Activated naive CD4-positive, alpha-beta T cell treated with anti-CD3 and anti-CD28 coated beads for 36 hours (primary cell): ENCODE measurements at places on chromosomes 2 and 18.
A peak's percentile ranks its signal among the peaks of the same experiment; 100 is the strongest.

- no peak for DNase-seq
Observed at GRCh38 chr18:78558948-78559347, 420.7 kb upstream of the SALL3 start.

DNA sequence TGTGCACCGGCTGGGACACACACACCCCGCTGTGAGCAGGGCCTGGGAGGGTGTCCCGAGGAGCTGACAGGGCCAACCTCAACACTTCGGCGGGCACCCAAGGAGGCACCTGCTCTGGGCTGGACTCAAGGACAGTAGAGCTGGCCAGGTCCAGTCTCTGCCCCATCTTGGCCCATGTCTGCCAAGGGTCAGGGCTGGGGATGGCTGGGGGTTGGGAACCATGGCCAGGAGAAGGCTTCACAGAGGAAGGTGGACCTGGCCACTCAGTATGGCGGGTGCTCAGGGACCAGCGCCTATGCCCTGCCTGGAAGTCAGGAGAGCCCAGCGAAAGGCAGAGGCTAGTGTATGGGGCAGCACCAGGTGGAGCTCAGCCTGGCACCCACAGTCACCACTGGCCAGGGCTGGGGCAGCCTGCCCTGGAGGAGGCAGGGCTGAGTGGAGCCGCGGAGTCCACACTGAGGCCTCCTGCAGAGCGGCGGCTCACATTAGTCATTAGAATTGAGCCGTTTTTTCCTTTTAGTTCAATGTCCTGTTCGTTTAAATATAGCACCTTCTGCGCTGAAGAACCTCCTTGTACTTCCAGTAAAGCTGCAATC, 4.2 kb downstream of the ERFE start:
- DNase-seq: no peak

- no peak for DNase-seq
Observed at GRCh38 chr2:200353874-200354273, 47.4 kb downstream of the SPATS2L start.

DNA sequence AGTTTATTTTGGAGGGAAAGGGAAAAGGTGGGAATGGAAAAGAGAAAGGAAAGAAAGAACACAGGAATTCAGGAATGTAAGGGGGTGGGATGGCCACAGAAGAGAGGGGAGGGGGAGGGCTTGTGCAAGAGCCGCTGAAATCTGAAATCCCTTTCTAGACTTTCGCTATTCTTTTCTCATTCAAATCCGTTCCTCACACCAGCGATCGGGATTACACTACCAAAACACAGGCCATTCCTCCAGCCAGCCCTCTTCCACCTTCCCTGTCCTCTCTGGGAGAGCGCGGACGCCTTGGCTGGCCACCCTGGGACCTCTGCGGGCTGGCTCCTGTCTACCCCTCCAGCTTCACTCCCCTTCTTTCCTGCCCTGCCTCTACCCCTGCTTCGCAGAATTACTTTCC, 102.3 kb downstream of the CDCA7 start:
- DNase-seq: no peak

GRCh38 chr18:13447621-13448334, 229.2 kb downstream of the LDLRAD4 start:
- no peak for DNase-seq

- DNase-seq: no peak
Observed at GRCh38 chr18:29188760-29189159, 1011.8 kb upstream of the CDH2 start.

GRCh38 chr2:29522951-29523669, 398.3 kb downstream of the ALK start:
- no peak for DNase-seq

GRCh38 chr2:28268386-28268785, 124.3 kb upstream of the FOSL2 start:
- no peak for DNase-seq

- peak; percentile 86 for DNase-seq
Observed at GRCh38 chr18:54284981-54285785, 15.9 kb downstream of the POLI start.

DNA sequence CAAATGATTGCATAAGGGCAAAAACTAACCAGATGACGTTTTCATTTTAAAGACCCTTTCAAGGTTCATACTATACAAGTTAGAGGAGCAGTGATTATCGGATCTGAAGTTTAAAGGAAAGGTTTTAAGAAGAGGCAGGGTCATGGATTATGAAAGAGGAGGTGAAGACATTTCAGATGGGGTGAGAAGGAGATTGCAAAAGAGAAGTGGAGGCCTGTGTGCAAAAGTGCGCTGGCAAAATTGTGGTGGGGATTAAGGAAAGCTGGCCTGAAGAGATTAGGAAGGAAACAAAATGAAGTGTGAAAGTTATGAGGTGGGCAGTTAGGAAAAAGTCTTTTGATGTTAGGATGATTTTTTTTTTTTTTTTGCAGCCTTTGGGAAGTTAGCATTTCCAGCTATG, 935.7 kb upstream of the FAM98A start:
- no peak for DNase-seq

DNA sequence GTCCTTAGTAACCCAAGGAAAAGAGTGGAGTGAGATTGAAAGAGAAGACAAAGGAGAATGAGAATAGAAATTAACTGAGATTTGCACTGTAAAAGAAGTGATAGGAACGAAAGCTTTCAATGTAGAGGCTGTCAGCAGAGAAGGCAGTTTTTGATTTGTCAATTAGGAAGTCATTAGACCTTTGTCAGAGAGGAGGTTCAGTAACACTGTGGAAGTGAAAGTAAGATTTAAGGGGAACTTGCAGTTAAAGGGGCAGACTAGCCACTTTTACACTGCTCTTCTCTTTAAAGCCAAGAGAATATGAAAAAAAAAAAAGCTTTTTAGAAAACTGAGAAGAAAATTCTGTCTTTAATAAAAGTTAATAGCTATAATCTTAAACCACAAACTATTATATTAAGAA, 11.5 kb upstream of the KYNU start:
- DNase-seq: no peak

DNA sequence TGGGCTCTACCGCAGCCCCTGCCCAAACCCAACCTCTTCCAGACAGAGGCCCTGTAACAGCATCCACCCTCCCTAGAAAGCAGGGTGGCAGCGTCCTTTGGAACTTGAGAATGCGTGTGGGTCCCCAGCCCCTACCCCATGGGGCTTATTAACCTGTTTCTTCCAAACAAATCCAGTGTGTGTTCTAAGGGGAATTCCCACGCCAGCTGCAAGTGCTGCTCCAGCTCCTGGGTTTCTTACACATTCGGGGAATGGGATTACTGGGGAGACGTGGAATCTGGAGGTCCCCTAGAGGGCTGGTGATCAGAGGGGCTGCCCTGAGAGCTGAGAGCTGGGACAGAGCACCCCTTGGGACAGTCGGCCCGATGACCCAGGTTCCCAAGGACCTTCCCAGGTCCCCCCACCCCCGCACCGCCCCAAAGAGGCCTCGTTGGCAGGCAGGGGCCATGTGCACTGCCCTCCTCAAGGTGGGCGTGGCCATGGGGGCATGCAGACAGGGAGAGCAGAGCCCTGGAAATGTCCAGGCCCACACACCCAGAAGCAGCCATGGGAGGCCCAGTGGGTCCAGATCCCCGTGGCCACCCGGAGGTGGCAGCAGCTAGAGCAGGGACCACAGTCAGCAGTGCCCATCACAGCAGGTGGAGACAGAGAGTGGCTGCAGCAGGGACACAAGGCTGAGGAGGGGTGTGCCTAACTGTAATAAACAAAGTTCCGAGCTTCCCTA, 18.8 kb upstream of the TEX44 start:
- DNase-seq: no peak

- no peak for DNase-seq
Observed at GRCh38 chr2:26081556-26081955, 47.7 kb downstream of the RAB10 start.

DNA sequence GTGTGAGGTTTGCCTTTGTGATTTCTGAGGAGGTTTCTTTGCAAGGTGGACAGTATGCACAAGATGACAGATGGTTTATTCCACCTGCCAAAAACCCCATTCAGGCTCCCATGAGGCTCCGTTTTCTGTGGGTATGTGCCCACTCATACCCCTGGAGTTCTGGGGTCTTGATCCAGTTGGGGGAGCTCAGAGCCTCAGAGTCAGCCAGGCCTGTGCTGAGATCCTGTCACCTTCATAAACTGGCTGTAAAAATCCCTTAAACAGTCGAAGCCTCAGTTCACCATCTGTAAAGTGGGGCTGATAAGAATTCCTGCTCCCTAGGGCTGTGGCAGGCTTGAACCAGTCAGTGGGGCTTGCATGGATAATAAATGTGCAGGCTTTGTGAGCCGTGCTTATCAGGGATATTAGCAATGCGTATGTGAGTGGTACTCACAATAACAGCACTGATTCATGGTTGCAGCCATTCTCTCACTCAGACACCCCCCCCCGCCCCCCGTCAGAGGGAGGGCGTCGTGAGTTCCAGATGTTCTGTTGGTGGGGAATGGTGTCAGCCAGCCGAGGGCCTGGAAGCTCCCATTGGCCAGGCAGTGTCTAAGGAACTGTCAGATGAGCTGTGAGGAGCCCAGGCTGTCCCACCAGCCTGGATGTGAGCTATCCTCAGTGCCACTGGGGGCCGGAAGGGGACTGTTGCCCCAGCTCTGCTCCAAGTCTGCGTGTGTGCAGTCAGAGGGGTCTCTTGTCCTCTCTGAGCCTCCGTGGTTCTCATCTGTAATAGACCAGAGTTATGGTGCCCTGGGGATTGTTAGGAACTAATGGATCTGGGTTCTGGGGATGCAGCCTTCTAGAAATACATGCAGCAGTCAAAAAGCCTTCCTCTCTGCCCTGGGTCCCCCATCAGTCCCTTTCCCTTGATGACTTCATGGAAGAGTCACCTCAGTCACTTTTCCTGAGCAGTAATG, 51.7 kb downstream of the KCNIP3 start:
- no peak for DNase-seq

- no peak for DNase-seq
Observed at GRCh38 chr18:59228351-59228750, 8.4 kb downstream of the GRP start.

- DNase-seq: no peak
Observed at GRCh38 chr2:111695441-111696007, 188.5 kb downstream of the ANAPC1 start.

- DNase-seq: no peak
Observed at GRCh38 chr18:35077937-35078336, 36.7 kb downstream of the MAPRE2 start.

DNA sequence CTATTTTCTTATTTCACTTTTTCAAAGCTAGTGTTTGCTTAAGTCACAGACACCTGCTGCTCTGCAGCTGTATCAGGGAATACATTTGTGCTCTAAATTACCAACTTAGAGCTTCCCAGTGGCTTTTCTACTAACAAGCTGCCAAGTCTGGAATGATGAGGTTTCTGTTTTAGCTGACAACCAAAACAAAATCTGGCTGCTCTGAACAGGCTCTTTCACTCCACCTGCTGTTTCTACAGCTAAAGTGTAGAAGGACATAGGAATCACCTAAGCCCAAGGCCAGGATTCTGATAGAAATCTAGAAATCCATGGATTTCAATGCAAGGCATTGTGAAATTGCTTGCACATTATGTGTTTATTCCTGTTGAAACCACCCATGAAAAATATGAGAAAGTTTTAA, 201.2 kb downstream of the SUCLG1 start:
- no peak for DNase-seq

DNA sequence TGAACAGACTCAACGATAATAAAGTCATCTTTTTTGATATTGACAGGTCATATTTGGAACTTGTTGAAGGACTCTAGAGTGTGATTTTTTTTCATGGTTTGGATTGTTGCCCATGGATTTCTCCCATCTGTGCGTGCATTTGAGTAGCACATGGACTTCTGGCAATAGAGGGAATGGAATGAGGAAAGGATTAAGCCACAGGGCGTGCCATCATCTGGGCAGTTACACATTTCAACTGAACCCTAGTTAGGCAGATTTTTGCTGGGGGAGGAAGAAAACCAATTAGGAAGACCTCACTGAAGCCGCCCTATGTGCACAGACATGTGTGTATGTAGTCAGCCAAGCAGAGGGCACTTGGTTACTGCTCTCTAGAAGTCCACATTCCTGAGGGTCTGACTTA, 72.6 kb downstream of the TPGS2 start:
- no peak for DNase-seq

DNA sequence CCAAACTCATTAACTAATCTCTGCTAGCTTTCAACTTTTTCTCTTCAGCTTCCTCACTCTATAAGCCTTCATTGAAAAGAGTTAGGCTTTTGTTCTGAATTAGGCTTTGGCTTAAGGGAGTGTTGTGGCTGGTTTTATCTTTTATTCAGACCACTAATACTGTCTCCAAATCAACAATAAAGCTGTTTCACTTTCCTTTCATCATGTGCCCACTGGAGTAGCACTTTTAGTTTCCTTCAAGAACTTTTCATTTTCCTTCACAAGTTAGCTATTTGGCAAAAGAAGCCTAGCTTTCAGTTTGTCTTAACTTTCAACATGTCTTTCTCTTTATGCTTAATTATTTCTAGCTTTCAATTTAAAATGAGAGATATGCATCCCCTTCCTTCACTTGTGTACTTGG, 271.7 kb upstream of the FSIP2 start:
- no peak for DNase-seq

DNA sequence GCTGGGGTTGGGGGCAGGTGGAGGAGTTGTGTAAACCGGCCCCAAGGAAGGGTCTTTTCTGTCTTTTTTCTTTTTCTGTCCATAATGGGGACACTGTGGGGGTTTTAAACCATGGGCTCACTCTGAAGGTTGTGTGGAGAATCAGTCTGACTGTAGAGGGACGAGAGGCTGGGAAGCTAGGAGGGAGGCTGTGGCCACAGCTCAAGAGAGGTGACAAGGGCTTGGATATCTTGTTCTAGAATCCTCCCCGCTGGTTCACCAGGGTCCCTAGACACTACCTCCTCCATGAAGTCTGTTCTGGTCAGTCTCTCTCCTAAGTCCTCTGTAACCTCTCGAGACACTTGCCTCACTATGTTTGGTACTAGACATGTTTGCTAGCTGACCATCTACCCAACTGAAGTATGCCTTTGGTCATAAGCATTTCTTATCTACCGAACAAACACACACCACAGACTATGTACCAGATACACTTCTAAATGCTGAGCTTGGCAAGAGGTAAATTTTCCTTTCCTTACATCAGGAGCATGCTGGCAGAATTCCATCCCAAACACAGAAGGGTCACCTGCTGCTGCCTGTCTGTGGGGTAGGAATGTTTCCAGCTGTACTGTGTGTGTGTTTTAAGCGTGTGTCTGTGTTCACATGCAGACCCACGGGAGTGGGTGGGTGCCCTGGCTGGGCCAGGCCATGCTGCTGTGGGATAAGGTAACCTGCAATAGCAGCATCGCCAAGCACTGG, 69.6 kb upstream of the MGAT4A start:
- DNase-seq: no peak

DNA sequence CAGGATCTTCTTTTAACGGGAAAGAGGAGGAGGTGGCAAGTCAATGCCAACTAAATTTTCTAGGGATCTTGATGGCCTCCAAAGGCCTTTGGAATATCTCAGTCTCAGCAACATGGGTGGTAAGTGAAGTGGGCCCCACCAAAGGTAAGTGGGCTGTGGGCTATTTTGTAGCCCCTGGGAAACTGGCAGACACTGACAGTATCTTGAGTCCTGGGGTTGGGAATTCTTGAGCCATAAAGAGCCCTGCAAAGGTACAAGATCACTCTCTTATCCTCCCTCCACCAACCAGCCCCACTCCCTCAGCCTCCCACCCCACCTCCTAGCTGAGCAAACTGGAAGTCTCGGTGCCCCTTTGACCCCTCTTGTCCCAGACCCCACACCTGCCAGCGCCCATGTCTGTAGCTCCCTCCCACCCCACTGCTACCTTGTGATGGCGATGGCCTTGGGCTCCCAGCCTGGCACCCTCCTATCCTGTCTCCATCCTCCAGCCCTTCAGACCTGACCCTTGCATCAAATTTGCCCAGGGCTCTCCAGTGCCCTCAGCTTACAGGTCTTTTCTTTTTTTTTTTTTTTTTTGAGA, 8.5 kb downstream of the ATP6V1B1 start:
- no peak for DNase-seq

- no peak for DNase-seq
Observed at GRCh38 chr2:236169741-236170589, 1.8 kb upstream of the GBX2 start.
